ENCODE measurements at places on chromosomes 7 and 10. TPM values are rescaled to one million over a fixed set of nuclear protein-coding genes. Genes with fewer than 3 reads are reported as not detected.

The ANKRD26 gene
- total RNA-seq: 3.5 TPM

The MYH16 gene
- total RNA-seq: 1.4 TPM

The SFXN2 gene
- 18.9 TPM for total RNA-seq

The DLX5 gene
- not detected for total RNA-seq

The GIMAP2 gene
- total RNA-seq: 0.07 TPM

The CDCA7L gene
- total RNA-seq: 47.7 TPM

The GATA3 gene
- 3.2 TPM for total RNA-seq

All from epithelial cell of proximal tubule (primary cell).